ENCODE measurements at places on chromosomes 16 and 17.

GRCh38 chr17:720706-721539 is 6.3 kb upstream of the VPS53 start:
- no peak for DNase-seq

GRCh38 chr16:85753976-85754375 is 3.1 kb upstream of the C16orf74 start:
- no peak for DNase-seq

GRCh38 chr16:79523971-79524370 is 76.6 kb downstream of the MAF start:
- DNase-seq, result no peak

DNA sequence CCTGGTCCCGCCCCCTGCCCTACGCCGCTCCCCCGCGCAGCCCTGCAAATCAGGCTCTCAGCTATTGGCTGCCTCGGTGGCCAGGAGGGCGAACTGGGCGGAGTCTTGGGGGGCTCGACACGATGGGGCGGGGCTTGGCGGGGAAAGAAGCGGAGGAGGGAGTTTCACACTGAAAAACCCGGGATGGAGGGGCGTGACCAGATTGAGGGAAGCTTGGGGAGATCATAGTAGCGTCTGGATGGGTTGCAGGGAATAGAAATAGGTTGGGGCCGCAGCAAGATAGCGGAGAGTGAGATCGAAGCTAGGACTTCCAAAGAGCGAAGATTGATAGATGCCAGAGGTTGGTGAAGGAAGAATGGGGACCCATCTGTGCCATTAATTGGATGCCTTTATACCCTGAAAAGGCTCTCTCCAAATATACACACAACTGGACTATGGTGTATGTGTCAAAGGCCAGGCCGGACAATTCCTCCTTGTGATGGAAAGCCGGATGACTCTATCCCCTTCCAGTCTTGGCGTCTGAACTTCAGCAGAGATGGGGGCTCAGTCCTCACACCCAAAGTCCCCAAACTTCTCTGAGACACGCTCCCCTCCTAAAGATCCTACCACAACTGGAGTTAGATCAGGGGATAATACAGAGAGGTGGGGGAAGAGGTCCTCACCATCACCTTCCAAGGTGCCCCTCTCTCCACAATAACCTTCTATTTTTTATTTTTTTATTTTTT is 376 bp upstream of the STAC2 start:
- peak; percentile 97 for DNase-seq

- peak; percentile 81 for DNase-seq
Observed at GRCh38 chr17:79814974-79815835, 18.3 kb upstream of the CBX8 start.

- DNase-seq, result no peak
Observed at GRCh38 chr16:13621639-13622038, 298.3 kb upstream of the ERCC4 start.

DNA sequence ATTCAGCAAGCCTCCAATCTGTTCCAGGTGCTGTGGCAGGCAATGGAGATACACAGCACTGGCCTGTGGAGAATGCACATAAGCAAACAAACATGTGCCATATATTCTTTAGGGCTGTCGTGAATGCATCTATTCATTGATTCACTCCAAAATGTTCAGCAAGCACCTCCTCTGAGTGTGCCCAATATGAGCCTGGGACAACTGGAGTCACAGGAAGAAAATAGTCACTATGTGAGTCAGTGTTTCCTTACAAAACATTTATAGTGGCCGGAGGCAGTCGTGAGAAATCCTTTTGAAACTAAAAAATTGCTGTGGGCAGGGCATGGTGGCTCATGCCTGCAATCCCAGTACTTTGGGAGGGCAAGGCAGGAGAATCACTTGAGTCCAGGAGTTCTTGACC is 310.1 kb downstream of the CA10 start:
- no peak for DNase-seq

- no peak for DNase-seq
Observed at GRCh38 chr17:5418858-5419355, 555 bp downstream of the NUP88 start.

GRCh38 chr17:68437979-68438822 is 19.1 kb downstream of the WIPI1 start:
- peak; percentile 79 for DNase-seq

GRCh38 chr16:10517868-10518267 is 62.5 kb downstream of the EMP2 start:
- no peak for DNase-seq

DNA sequence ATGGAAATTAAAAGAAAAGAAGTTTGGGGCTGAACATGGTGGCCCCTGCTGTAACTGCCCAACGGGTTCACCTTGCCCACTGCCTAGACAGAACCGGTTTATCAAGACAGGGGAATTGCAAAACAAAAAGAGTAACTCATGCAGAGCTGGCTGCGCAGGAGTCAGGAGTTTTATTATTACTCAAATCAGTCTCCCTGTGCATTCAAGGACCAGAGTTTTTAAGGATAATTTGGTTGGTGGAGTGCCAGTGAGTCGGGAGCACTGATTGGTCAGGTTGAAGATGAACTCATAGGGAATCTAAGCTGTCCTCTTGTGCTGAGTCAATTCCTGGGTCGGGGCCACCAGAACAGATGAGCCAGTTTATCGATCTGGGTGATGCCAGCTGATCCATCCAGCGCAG is 4.4 kb upstream of the SCPEP1 start:
- DNase-seq, result no peak

DNA sequence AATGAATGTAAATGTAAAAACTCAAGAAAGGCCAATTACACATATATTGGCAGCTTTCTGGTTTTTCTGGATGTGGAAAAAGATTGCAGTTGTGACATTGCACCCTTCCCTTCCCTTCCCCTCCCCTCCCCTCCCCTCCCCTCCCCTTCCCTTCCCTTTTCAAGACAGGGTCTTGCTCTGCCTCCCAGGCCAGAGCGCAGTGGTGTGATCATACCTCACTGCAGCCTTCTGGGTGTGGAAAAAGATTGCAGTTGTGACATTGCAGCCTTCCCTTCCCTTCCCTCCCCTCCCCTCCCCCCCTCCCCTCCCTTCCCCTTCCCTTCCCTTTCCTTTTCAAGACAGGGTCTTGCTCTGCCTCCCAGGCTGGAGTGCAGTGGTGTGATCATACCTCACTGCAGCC is 41.7 kb downstream of the PIK3R5 start:
- DNase-seq, result no peak

DNA sequence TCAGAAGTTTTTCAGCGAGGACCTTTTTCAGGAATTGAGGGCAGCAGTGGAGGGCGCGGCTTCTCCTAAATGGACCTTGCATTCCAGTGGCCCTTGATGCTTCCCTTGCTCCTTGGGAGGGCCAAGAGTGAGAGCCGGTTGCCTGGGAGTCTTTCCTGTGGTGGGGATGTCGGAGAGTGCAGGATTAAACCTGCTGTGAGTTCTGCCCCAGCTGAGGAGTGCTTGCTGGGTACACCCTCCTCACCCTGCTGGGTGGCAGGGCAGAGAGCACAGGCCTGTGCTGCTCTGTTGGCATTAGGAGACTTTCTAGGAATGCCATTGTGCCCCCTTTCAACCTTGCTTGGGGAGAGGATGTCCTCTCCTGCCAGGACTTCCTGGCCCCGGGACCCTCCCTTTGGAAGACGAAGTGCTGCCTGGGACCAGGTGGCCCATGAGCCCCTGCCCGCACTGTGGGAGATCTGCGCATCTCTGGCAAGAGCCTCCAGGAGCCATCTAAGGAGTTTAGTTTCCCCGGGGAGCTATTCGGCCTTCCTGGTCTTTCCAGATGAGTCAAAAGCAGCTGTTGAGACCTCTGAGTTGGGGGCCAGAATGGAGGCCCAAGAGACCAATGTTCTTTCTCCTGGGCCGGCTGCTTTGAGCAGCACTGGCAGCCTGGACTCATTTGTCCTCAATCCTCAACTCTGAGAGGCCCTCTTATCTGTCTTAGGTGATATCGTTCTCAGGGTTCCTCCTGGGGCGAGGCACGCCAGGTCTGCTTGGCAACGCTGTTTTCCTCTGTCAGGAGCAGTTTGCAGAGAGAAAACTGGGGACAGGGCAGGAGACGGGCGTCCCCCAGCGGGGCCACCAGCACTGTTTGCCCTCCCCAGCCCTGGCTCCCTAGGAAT is 5.6 kb downstream of the LLGL2 start:
- DNase-seq, result no peak

GRCh38 chr17:35432176-35433074 is at the start of gene SLFN12:
SLFN12 (minus strand) TSS chr17:35432500; CDS start chr17:35423028, 9,472 bp downstream.
- DNase-seq, result no peak
